ENCODE measurements at places on chromosomes 2 and 18.

DNA sequence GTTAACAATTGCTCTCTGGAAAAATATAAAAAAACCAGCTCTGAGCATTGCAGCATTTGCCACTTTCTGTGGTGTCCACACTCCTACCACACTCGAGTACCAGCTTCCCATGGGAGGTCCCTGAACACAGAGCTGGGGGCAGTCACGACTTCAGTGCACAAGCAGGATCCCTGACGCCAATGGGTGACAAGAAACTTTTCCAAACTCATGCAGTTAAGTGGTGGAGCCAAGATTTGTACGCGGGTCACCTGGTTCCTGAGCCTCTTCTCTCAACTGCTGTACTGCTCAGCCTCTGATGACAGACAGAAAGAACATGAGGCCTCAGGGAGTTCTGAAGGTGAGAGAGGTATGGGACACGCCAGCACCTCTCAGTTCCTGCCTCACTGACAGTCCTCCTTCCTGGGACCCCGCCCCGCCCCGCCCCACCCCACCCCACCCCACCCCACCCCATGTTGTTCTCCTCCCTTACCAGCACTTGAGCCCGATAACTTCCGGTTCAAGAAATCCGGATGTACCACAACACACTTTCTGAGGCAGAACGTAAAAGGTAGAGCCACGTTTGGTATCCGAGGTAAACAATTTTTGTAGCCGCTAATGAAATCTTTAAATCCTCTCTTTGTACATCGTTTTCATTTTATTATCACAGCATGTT lies 287.6 kb downstream of the MYCN start:
- DNase-seq, result no peak

- no peak for DNase-seq
These were observed 22.1 kb downstream of the MROH2A start for GRCh38 chr2:233800208-233800607.

DNA sequence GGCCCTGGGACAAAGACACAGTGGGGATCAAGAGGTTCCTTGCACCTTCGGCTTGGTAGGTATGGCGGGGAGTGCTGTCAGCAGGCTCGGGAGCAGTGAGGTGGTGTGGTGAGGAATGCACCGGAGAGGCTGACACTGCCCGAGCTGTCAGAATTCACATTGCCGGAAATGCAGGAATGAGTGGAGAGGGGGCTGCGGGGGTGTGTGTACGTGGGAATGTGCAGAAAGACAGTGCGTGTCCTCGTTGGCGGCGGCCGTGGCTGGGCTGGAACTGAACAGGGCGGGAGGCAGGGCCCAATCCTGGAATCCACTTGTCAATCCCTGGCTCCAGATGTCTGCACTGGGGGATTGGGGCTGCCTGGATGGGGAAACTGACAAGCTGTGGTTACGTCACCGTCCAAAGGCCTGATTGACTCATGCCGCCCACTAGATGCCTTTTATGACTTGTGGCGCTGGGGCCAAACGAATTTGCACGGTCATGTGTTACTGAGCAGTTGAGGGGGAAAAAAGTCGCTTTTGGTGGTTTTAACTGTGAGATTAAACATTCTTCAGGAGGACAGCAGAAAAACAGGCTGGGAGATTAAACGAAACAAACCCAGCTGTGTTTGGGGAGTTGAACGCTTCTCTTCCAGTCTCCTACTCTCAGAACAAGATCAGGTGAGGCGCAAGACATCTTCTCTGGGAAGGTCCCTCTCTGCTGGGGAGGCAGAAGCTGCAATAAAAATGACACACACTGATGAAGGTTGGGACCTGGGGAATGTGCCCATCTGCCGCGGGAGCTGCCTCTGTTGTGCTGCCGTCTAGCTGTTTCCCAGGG lies 189.4 kb upstream of the GLI2 start:
- no peak for DNase-seq

GRCh38 chr2:198371921-198372543 lies 567.6 kb downstream of the PLCL1 start:
- DNase-seq, result no peak

DNA sequence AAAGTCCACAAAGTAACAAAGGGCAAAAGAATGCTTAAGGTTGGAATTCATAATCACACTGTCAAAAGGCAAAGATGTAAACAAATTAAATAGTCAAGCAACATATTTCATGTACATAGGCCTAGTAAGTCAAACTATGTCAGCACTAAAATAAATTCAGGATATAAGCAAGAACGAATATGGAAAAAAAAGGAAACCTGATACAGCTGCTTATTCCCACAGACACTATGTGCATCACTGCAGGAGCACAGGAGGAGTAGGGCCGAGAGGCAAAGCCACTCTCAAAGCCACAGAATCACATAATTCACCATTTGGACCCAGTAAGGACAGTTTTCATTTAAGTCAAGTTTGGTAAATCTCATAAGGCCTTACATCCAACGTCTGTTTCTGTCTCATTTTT lies 116.6 kb downstream of the SATB2 start:
- no peak for DNase-seq

DNA sequence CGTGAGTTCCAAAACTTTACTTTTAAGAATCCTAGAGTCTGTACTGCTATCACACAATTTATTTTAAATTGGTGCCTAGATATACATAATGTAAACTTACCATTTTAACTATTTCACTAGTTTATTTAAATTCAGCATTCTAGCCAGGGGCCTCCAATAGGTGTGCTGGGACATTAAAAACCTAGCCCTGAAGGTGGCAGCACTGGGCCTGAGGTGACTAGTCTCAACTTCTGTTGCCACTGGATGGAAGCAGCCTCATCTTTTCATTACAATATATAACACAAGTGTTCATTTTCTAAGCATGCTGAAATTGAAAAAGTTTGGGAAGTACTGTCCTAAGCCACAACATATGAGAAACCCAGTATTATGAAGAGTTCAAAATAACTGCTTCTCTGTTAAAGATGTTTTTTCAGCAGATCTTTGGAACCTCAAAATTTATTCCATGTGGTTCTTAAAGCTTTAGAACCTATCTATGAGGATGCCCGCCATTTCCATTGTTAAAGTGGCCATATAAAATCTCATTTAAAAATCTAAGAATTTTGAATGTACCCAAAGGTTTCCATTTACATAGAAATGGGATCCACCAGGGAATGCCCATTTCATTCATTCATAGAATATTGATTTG lies 2.9 kb upstream of the RBBP8 start:
- peak; percentile 80 for DNase-seq

DNA sequence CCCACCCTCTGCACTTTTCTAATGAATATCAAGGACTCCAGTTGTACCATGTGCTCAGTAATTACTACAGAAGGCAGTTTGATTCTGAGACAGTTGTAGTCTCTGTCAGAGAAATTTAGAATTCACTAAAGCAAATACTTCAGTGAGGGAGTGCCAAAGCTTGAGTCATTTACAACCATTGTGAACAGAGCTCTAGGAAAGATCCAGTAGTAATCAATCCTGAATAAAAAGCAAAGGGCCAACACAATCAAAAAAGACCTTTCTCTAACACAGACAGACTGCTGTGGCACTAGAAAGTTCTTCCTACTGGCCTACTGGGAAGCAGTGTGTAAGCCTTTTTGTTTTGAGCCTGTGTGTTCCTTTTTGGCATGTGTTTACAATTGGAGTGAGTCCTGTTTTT lies 135.6 kb upstream of the UNC80 start:
- no peak for DNase-seq

DNA sequence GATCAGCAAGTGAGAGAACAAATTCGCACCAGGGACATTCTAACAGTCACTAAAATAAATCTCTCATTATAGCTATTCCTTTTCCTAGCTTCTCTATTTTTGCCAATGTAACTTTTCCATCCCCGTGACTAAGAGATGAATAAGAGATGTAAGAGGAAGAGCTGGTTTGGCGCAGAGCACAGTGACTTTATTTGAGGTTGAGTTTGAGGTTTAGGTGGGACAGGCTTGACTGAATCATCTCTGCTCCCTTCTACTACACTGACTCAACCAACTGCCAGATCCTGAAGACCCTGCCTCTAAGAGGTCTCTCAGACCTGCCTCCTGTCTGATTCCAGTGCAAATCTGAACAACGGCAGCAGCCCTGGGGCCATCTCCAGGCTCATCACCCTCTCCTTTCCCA lies 28.0 kb downstream of the RFX8 start:
- DNase-seq, result no peak

DNA sequence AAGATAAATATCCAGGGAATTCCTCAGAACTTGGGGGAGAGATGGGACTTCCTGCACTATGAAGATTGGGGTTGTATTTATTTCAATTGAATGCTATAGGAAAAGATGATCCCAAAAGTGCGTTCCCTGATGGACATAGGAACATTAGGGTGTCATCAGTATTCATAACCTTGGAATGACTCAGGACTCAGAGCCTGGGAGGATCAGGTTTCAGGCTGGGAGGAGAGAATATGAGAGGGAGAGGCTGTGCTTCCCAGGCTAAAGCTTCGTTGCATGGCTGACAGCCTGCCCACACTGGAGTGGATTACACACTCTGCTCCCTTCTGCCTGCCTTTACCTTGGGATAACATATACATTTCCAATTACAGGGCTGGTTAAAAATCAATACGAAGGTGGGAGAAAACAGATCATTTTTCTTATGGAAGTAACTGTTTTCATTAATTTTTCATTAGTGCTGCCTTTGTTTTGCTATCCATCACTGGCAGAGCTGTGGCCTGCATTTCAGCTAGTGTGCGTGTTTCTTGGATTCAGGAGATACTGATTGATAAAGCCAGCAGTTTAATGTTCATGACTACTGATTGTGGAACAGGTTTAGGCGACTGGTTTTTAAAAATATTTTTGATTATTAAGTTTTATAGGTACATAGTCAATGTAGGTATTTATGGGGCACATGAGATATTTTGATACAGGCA lies 118.7 kb downstream of the KCTD1 start:
- no peak for DNase-seq

DNA sequence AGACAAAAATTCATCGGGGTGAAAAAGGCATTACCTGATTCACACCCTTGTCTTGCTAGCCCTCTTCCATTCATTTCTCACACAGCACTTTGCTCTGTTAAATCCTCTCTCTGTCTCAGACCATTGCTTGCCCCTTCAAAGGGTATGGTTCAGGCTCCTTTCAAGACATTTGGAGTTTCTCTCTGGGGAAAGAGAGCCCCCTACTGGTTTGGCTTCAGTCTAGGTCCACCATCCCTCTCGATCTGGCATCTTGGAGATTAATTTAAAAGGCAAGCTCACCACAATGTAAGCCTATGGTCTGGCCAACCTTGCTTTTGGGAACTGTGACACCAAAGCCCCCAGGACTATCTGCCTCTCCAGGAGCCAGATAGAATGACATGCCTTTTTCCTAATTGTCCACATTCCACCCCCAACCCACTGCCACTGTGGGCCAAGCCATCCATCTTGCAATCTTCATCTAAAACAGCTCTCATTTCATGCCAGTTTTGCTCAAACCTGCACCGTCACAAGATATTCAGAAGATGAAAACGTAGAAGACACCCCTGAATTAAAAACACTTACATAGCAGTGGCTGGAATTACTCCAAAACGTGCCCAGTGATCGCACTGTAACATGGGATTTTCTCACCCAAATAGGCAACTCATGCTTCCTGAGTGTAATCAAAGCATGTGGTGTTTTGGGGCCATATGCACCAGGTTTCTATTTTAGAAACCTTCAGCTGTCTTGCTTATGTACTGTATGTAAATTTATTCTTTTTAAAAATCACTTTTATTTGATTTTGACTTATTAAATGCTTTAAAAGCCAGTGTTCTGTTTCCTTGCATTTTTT lies 93.9 kb downstream of the FARSB start:
- DNase-seq, result peak; percentile 25

- no peak for DNase-seq
These were observed 91.9 kb upstream of the GPC1 start for GRCh38 chr2:240343548-240343947.

DNA sequence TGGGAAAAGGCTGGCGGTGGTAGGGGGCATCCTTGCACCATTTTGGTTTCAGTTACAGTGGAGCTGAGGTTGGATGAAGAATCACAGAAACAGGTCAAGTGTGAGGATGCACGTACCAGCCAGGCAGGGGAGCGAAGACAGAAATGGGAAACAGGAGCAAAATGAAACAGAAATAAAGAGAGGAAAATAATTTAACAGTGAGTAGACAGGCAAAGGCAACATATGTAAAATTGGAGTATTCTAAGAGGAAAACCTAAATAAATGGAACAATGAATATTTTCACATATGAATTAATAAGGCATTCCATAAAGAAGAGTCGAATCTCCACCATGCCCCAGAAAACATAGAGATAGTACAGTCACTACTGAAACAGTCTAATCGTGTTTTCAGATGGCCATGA lies 29.7 kb downstream of the LRRFIP1 start:
- no peak for DNase-seq

All from effector memory CD8-positive, alpha-beta T cell (primary cell).